ENCODE measurements at places on chromosomes 5 and 9. TPM values are rescaled to one million over a fixed set of nuclear protein-coding genes. Genes with fewer than 3 reads are reported as not detected.

The TRPM3 gene
- polyA plus RNA-seq, result 0.20 TPM

The ARL14EPL gene
- not detected for polyA plus RNA-seq

The PCDHB14 gene
- polyA plus RNA-seq, result 8.2 TPM

The GDA gene
- 2.1 TPM for polyA plus RNA-seq

The HTR1A gene
- polyA plus RNA-seq, result not detected

The SLC6A18 gene
- not detected for polyA plus RNA-seq

The ADCY2 gene
- 6.6 TPM for polyA plus RNA-seq

The PIP5KL1 gene
- polyA plus RNA-seq, result 1.4 TPM

The TXNDC15 gene
- polyA plus RNA-seq, result 94.2 TPM

The ZDHHC11B gene
- polyA plus RNA-seq, result 5.8 TPM

The BHMT gene
- 8.2 TPM for polyA plus RNA-seq

The ABCA1 gene
- polyA plus RNA-seq, result 14.2 TPM
